ENCODE measurements at places on chromosomes 6 and 20.

DNA sequence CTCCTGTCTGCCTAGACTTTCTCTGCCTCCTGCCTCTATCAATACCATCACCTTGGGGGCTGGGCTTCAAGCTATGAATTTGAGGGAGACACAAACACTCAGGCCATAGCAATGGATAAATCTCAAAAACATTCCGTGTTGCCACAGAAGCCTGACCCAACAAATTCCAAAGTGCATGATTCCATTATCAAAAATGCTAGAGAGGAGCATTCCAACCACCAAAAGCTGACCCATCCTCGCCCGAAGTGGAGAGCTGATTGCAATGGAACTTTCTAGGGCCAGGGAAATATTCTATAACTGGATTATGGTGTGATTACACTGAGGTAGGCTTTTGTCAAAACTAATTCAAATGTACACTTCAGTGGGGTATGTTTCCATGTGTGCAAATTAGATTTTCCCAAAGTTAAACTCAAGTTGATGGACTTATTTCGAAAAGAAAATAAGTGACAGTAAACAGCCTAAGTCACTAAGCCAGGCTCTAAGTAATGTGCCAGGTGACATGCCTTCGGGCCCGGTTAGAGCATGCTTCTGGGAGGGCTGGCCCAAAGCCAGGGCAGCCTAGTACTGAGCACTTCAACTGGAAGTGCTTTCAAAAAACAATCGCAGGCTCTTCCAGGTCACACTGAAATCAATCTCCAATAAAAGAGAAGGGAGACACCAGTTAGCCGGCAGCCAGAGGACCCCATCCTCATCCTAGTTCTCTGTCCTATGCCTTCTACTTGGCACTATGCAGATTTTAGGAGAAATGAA lies 142.3 kb downstream of the TBXT start:
- no peak for DNase-seq

DNA sequence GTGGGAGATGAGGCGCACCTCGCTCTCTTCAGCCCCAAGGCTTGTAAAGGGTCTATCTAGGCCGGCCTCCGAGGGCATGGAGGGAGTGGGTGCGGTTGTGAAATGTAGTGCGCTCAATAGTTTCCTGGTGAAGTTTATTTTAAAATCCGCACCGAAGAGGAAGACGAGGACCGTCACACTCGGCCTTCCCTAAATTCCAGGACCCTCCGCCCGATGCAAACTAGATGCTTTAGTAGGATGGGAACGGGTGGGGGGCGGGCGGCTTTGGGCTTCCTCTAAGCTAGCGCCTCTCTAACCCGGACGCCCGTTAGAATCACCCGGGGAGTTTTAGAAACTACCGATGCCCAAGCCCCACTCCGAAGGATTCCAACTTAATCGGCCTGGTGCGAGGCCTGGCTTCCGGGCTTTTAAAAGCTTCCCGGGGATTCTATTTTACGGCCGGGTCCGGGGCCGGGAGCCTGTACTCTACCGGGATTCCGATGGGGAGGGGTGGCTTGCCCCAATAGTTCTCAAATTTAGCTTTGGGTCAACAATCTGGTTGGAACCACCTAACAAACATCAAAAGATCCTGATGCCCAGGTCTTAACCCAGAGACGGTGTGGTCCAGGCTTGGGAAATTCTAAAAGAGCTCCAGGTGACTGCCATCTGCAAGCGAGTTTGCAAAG lies 548 bp upstream of the BCAS4 start:
- no peak for DNase-seq

DNA sequence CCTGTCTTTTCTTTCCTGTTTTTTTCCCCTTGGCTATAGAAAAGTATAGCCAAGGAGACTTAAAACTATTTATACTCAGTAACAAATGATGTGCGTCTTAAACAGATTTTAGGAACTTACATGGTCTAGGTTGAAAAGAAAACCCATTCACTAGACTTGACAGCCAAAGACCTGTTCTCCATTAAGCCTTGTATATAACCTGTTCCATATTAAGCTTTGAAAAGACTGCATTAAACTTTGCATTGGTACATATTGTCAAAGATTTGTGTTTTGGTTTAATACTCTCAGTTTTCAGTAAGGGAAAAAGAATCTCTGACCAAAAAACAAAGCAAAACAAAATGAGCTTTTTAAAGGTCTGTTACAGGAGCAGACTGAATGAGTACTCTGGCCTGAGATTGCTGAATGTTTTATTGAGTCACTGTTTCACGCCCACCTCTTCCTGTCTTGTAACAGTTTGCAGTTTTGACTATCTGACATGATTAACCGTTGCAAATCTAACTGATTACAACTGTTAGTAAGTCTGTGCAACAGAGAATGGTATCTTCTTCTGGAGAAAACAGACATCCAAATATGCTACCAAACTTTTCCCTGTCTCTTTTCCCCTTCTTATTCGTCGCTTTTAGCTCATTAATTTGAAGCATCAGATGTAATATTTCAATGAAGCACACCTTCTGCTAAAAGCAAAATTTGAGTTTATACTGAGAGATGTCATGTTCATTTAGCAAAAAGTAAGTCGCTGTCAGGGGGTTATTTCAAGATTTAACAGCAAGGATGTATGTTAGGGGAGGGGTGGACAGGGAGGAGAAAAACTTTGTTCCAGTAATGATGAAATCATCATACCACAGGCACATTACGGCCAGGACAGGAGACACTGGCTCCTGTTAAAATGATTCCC lies 59.1 kb upstream of the SUPT3H start:
- no peak for DNase-seq

DNA sequence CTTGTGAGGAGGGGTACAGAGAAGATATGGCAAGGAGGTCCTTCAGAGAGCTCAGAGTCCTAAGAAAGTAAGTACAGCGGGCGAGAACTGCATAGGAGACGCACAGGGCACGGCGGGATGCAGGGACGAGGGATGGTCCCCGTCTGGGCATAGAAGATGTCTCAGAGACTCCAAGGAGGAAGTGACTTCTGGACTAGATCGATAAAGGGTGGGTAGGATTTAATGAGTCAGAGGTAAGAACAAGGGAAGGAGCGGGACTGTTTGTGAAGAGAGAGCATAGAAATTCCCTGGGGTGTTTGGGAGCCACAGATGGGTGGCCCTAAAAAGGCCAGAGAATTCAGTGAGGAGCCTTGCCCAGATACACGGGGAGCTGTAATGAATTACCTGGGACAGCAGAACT lies 69.1 kb downstream of the FAM120B start:
- no peak for DNase-seq

GRCh38 chr6:72984981-72985665 lies 240.2 kb downstream of the KHDC1L start:
- DNase-seq = no peak

DNA sequence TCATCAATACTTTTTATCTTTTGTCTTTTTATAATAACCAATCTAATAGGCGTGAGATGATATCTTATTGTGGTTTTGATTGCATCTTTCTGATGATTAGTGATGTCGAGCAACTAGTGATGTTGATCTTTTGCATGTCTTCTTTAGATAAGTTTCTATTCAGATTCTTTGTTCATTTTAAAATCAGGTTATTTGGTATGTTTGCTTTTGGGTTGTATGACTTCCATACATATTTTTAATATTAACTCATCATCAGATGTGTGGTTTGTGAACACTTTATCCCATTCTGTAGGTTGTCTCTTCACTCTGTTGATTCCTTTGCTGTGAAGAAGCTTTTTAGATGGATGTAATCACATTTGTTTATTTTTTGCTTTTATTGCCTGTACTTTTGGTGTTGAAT lies 295.8 kb downstream of the BCKDHB start:
- DNase-seq = no peak

GRCh38 chr6:16108921-16109658 lies 19.8 kb upstream of the MYLIP start:
- DNase-seq = no peak

GRCh38 chr6:7134999-7135745 lies 27.4 kb downstream of the RREB1 start:
- no peak for DNase-seq

DNA sequence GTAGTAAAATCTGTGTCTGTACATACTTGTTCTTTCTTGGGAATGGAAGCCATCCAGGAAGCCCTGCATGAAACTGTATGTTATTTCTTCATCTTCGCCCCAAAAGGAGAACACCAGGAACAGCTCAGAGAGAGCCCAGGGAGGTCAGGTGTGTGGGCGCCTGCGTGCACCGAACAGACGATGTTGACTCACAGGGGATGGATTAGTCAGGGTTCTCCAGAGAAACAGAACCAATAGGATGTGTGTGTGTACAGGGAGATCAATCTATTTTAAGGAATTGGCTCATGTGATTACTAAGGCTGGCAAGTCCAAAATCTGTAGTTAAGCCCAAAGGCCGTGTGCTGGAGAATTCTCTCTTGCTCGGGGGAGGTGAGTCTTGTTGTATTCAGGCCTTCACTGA lies 45.7 kb downstream of the RNASET2 start:
- DNase-seq = no peak

DNA sequence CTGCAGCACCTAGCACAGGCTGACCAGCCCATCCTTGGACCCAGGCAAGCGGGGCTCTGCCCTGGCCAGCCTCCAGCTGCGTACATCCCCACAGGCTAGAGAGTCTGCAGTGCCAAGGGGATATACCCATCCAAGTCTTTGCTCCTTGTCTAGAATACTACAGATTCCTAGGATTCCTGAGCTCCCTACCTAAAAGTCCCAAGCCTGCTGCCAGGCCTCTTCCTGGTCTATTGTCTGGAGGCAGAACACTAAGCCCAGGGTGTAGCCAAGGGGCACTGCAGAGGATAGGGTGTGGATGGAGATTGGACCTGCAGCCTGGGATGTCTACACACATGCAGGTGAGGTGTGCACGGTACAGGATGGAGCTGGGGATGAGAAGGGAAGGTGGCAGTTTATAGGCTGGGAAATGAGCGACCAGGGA lies 90.0 kb upstream of the SIRPA start:
- no peak for DNase-seq

- peak; percentile 57 for DNase-seq
Observed at GRCh38 chr6:131909408-131910218, 41.6 kb downstream of the CCN2 start.

- DNase-seq = no peak
Observed at GRCh38 chr6:70130865-70131264, 172.0 kb downstream of the COL9A1 start.

GRCh38 chr6:105153676-105154075 lies 26.1 kb downstream of the POPDC3 start:
- DNase-seq = no peak

- DNase-seq = no peak
Observed at GRCh38 chr6:135250234-135250633, 69.1 kb downstream of the MYB start.

- DNase-seq = no peak
Observed at GRCh38 chr6:43963203-43963602, 164.0 kb downstream of the MRPL14 start.

GRCh38 chr6:15372932-15373331 lies 127.1 kb downstream of the JARID2 start:
- DNase-seq = no peak

Data from stimulated activated CD8-positive, alpha-beta memory T cell treated with anti-CD3 and anti-CD28 coated beads, Interleukin-4, amount 100 ng/mL, for 24 hours (primary cell).